ENCODE measurements at places on chromosomes 5 and 9.

DNA sequence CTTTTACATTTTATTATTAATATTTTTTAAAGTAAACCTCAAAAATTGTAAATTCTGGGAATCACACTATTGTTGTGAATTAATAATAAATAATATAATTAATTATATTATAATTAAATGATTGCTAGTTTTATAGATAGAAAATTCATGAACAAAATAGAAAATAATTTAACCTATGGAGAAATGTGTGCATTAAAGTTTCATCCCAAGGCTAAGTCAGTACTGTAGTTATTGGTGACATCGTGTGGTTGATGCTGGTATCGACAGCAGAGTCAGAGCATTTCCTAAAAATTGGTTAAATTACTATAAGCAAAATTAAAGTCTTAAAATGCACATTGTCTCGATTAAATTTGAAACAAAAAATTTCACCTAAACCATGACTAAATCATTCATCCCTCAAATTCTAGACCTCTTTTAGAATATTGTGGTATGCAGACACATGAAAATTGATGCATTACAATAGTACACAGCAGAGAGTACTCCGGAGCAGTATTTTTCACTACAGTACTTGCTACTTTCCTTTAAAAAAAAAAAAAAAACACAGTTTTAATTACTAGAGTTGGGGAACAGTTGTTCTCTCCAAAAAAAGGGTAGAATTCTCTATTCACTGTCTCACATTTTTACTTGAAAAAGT, 73.9 kb downstream of the RORB start:
- DNase-seq: no peak

DNA sequence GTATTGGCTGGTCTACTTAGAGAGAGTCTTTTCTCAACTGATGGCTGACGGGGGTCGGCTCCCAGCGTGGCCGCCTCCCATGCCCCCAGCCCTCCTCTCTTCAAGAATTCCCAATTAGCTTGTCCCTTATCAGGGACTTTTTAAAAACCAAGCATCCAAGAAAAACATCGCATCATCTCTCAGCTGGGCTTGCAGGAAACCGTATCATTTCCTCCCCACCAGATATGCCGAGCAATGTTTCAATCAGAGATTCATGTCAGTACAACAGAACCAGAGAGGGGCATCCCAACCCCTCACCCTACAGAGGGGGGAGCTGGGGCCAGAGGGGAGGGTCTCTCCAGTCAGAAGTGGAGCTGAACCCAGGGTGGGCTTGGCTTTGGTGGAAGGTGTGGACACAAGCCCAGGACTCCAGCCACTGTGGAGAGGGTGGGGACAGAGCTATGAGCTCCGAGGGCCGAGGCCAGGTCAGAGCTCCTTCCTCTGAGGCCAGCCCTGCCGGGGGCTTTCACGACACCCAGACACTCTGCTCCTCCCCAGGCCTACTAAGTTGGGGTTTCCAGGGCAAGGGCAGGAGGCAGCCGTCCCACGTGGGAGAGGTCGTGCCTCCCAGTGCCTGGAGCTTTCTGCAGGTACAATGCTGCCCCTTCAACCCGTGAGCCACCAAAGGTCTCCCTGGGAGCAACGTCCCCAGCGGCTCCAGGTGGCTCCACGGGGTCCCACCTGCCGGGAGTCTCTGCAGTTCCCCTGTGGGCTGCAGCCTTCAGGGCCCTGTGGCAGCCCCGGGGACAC, 39.0 kb upstream of the TMEM250 start:
- DNase-seq: no peak

- no peak for DNase-seq
These were observed 20.0 kb upstream of the CEP72 start for GRCh38 chr5:592158-592557.

- no peak for DNase-seq
These were observed 456.4 kb downstream of the GADD45G start for GRCh38 chr9:90061187-90061586.

- no peak for DNase-seq
These were observed 40.0 kb upstream of the CDH6 start for GRCh38 chr5:31153521-31153920.

Measured in stimulated activated CD4-positive, alpha-beta T cell treated with anti-CD3 and anti-CD28 coated beads, Interleukin-1b, Interleukin-23, amount 100 ng/mL, for 1 hour (primary cell).